ENCODE measurements at places on chromosomes 5 and 9.
A peak's percentile ranks its signal among the peaks of the same experiment; 100 is the strongest.

- DNase-seq = no peak
Measured at GRCh38 chr5:161134083-161134482, 282.1 kb upstream of the ATP10B start.

- no peak for DNase-seq
Measured at GRCh38 chr5:78534148-78534904, 114.2 kb downstream of the LHFPL2 start.

- no peak for DNase-seq
Measured at GRCh38 chr5:6718161-6718681, 5.0 kb downstream of the TENT4A start.

DNA sequence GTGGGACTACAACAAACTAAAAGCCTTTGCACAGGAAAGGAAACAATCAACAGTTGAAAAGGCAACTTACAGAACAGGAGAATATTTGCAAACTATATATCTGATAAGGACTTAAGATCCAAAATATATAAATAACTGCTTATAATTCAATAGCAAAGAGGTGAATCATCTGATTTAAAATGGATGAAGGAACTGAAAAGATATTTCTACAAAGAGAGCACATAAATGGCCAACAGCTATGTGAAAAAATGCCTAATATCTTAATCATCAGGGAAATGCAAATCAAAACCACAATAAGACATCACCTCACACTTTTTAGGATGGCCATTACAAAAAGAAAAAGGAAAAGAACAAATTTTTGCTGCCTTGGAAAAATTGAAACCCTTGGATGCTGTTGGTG, 100.4 kb downstream of the LURAP1L start:
- DNase-seq = no peak

DNA sequence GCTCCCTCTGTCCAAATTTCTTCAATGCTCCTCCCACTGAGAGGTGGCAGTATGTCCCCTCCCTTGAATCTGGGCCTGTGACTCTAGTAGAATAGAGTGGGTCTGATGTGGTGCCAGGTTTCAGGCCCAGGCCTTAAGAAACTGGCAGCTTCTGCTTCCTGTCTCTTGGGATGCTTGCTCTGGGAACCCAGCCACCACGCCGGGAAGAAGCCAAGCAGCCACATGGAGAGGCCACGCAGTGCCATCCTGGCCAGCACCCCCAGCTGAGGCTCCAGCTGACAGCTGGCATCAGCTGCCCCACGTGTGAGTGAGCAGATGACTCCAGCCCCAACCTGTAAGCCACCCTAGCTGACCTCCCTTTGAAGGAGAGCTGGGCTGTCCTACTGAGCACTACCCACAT, 7.3 kb upstream of the TSPAN17 start:
- no peak for DNase-seq

DNA sequence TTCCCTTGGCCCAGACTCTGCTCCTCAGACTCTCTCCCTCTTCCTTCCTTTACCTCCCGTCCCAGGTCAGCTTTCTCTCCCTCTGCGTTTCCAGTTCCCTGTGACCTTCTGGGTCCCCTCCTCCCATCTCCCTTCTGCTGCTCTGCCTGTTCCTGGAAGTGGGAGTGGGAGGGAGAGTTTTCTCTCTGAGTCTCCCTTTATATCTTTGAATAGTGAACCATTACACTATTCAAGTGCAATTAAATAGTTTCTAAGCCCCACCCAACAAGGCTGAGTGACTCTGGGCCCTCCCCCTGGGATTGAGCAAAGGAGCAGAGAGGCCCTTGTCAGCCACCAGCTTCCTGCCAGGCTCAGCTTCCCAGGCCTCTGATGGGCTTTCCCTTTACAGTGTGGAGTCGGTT, 34.8 kb downstream of the THBS4 start:
- no peak for DNase-seq

GRCh38 chr5:121378559-121379359, 472.9 kb upstream of the FTMT start:
- no peak for DNase-seq

DNA sequence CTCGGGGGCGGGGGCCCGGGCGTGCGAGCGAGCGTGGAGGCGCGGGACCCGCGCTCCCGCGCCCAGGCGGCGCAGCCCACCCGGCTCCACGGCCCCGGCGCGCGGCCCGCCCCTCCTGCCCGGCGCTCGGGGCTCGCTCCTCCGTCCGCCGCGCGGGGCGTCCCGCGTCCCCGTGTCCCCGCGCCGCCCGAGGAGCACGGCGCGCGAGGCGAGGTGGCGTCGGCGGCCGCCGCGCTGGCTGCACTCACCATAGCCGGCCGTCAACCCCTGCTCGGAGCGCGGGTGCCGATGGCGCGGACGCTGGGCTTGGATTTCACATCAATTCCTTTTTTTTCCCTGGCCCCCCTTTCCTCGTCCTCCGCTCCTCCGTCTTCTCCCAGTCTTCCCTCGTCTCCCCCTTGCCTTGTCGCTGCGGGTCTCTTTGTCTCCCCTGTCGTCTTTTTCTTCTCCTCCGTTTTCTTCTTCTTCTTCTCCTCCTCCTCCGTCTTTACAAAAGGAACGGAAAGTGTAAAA, 494 bp downstream of the PTCH1 start:
- peak; percentile 17 for DNase-seq

All from activated gamma-delta T cell (primary cell).